ENCODE measurements at places on chromosomes 11 and 22.

DNA sequence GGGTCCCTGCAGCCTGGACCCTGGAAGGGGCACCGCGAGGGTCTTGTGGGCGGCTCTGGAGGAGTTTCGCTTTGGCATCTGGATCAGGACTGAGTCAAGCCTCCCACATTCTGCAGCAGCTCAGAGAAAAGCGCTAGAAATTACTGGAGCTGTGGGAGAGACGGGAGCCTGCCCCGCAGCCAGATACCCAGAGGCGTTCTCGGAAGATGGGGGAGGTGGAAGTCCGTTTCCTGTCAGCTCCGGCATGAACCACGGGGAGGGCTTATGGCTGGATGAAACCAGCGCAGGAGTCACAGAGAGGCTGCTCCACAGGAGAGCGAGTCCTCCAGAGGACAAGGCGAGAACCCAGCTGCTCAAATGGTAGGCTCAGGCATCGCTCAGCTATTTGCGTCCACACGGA, 379.3 kb downstream of the OPCML start:
- no peak for DNase-seq

GRCh38 chr11:20093775-20094174, 66.5 kb downstream of the DBX1 start:
- DNase-seq: no peak

GRCh38 chr22:29197096-29197495, 8.6 kb upstream of the EMID1 start:
- no peak for DNase-seq

- no peak for DNase-seq
These were observed 62.2 kb upstream of the HEPHL1 start for GRCh38 chr11:93958991-93959390.

DNA sequence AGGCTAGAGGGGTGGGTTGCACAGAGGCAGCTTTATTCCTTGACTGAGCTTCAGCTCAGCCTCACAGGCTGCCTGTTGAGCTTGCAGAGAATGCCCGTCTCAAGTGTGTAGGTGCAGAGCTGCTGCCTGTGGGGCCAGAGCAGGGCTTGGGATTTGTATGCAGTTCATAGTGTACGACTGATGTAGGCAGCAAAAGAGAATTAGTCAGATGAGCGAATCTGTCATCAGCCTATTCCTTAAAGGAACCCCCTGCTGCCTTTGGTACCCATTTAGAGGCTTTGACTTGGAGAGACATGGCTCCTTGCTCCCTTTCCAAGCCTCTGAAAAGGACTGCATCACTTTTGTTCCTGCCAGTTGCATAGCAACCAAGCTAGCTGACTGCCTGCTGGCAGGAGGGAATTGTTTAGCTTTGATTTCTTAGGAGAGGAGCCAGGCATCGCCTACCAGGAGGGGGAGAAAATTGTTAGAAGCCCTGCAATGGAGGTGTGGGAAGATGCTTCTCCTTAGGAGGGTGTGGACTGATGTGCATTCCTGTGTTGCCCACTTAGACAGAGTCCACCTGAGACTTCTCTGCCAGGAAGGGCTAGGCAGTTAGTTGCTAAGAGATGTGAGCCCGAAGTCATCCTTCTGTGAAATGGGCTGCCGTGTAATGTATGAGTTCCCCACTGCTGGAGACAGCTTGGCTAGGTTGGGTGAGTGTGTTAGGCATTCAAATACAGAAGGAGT, 10.9 kb downstream of the ACO2 start:
- DNase-seq: no peak

- DNase-seq: no peak
These were observed 43.7 kb downstream of the OR8B12 start for GRCh38 chr11:124499711-124500110.

DNA sequence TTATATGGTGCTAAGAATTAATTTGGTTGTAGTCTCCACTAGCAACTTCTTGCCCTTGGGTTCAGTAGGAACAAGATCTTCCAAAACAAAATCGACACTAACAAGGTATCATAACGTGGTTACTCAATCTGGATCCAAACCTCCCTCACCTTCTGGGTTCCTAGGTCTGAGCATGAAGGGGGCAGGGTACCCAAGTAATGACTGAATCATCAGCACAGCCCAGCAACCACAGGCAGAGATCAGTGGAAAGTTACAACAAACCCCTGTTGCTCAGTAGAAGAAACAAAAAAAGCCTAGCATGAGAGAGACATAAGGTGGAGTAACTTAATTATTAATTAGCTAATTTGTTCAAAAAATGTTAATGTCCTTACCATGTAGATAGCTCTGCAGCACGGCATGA, 221.4 kb downstream of the BLID start:
- no peak for DNase-seq

DNA sequence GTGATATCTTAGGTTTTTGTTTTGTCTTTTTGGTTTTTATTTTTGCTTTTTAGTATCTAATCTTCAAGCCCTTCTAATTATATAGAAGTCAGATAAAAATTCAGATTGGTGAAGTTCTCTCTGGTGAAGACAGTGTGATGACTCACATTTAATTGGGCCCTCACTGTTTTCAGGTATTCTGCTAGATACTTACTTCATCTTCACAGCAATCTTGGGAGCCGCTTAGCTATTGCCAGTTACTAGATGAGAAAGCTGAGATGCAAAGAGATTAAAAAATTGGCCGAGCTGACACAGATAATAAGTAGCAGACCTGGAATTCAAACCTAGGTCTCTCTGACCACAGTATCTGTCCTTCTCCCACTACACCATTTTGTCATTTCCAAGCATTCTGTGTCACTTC, 75.0 kb downstream of the PPP2R1B start:
- no peak for DNase-seq

- DNase-seq: peak; percentile 72
These were observed 5.3 kb upstream of the JAML start for GRCh38 chr11:118230088-118230487.

DNA sequence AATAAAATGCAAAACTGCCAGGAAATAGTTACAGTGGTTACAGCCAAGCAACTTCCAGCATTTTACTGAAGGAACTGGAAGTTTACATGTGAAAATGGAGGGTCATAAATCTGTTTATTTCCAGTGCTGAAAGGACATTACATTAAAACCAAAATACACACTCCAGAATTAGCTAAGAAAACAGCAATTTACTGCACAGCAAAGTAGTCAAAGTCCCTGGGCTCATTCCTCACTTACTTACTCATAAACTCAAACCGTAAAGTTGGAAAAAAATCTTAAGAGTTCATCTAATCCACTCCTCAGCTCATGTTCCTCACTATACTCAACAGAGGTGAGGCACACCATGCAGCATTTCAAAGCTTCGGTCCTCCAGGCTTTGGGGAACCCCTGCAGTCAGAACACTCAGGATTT, 17.4 kb downstream of the CTSC start:
- no peak for DNase-seq

DNA sequence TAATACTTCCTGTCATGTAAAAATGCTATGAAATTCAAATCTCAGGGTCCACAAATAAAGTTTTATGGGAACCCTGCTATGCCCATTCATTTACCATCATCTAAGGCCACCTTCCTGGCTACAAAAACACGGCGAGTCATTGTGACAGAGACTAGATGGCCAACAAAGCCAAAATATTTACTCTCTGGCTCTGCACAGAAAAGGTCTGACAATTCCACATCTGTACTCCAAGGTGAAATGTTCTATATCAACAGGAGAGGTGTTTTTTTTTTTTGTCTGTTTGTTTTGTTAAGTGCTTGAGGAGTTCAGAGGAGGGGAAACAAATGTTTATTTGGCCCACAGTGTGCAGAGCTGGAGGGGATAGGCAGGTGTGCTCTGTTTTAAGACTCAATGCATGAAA, 18.6 kb upstream of the TMA7B start:
- DNase-seq: no peak

- DNase-seq: no peak
These were observed 67.3 kb upstream of the CSNK2A3 start for GRCh38 chr11:11420191-11420898.

DNA sequence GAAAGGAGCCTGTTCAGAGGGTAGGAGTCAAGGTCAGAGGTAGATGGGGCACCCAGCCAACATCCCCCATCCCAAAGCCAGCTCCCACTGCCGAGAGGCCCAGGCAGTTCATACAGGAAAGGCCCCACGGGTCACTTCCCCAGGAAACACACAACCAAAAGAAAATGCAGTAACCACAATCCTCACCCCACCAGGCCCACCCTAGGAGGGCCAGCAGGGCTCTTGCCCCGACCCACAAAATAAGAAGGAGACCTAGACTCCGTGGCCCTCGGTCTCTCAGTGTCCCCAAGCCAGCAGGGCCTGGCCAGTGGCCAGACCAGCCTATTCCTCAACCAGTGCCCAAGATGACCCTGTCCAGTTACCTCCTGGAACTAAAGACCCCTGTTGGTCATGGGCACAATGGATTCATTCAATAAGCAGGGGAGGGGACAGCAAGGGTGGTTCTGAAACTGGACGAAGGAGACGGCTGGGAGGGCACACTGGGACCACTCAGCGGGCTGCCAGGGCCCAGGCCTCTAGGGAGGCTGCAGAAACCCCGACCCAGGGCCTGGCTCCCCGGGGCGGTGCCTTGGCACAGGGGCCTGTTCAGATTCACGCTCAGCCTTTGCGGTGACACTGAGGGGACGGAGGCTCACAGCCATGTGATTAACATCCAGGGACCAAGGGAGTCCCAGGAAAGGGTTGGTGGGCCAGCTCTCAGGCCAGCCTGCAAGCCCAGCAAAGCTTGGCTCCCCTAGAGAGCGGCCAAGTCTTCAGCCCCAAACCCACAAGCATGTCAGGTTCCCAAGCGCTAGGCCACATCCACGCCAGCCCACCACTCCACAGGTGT, 5.5 kb downstream of the RAB3IL1 start:
- DNase-seq: no peak

GRCh38 chr11:1034001-1034400, 2.5 kb downstream of the MUC6 start:
- DNase-seq: no peak

DNA sequence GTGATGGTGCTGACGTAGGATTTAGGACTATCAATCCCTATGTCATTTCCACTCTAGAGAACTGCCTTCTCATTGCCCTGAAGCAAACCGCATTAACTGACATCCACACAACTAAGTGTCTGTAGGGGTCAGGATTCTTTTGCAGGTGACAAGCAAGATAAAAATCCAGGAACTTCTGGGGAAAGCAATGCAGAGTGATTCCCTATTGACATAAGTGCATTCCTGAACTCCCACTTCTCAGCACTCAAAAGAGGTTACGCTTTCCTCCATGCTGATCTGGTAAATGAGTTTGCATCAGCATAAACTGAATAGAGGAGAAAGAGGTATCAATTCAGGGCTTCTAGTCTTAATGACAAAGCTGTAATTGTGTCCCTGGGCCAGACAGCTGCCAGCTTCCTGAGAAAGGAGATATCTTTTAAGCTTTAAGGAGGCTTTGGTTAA, 224.6 kb upstream of the ISX start:
- no peak for DNase-seq

DNA sequence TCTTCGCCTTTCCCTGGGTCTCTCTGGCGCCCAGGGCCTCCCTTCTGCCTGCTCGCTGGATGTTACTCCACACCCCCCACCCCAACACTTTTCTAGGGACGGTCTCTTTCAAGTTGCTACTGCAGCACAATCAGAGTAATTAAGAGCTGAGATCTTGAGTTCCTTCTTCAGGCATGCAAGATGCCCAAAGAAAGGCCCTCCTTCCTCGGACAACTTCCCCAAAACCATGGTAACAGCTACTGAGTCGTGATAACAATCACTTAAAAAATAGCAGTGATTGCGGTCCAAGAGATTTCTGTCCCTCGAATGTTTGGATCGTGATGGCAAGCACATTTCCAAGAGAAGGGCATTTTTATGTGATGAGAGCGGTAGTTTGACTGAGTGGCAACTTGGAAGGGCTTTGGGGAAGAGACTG, 638 bp upstream of the TENM4 start:
- DNase-seq: no peak

DNA sequence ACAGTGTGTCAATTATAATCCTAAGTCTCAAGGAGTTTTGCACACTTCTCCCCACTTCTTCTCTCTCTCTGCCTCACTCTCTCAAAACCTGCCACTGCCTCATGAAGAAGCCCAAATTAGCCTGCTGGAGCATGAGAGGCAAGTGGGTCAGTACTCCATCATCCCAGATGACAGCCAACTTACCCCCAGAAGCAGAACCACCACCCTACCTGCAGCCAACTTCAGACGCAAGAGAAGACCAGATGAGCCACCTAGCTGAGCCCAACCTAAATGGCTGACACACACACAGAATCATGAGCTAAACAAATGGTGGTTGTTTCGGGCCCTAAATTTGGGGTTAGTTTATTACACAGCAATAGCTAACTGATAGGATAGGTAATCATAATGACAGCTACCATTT, 61.2 kb downstream of the CD82 start:
- peak; percentile 16 for DNase-seq

- DNase-seq: no peak
These were observed 532.8 kb downstream of the OPCML start for GRCh38 chr11:132999516-132999915.

GRCh38 chr22:18023509-18024275, 669 bp downstream of the MICAL3 start:
- DNase-seq: peak; percentile 31

GRCh38 chr11:33868647-33869461, 23.0 kb downstream of the LMO2 start:
- DNase-seq: no peak

GRCh38 chr11:114977651-114978050, 299.3 kb downstream of the NXPE2 start:
- no peak for DNase-seq

GRCh38 chr22:28172892-28173670, 254.0 kb upstream of the PITPNB start:
- no peak for DNase-seq

GRCh38 chr11:96054870-96055705, 131.2 kb upstream of the MTMR2 start:
- no peak for DNase-seq

DNA sequence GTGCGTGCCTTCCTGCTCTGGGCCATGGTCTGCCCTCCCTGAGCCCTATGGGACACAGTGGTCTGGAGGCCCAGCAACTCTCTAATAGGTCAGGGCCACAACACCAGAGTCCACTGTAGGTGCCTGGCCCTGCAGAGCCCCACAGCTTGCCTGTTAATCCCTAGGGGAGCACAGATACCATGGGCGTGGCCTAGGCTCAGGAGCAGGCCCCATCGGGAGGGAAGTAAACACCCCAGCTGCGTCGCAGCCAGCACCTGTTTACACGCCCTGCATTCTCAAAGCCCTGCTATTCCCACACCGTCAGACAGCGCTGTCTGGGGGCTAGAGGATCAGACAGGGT, 2.5 kb downstream of the KCTD17 start:
- no peak for DNase-seq

GRCh38 chr11:132751516-132752250, 780.6 kb downstream of the OPCML start:
- no peak for DNase-seq

GRCh38 chr22:33119044-33119443, 60.9 kb upstream of the SYN3 start:
- no peak for DNase-seq

DNA sequence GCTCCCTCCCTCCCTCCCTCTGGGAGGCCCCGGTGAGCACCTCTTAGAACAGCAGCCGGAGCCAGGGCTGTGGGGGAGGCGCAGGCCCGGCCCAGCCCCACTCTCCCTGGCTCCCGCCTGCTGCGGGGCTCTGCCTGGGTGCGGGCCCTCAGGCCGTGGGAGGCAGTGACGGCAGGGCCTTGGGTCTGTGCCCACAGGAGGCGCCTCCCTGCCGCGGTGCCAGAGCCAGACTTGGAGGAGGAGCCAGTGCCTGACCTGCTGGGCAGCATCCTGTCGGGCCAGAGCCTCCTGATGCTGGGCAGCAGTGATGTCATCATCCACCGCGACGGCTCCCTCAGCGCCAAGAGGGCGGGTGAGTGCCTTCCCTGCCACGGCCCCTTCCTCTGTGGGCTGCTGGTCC, 9.5 kb downstream of the IRF7 start:
- no peak for DNase-seq

- no peak for DNase-seq
These were observed 47.8 kb downstream of the SLC22A12 start for GRCh38 chr11:64638829-64639228.

- DNase-seq: no peak
These were observed 710 bp downstream of the MTCH2 start for GRCh38 chr11:47641600-47642098.
